WTC11 (cell line): ENCODE measurements at places on chromosomes 1 and 21. TPM values are rescaled to one million over a fixed set of nuclear protein-coding genes. Genes with fewer than 3 reads are reported as not detected.
A peak's percentile ranks its signal among the peaks of the same experiment; 100 is the strongest.

- no peak for DNase-seq
These were observed 40.1 kb upstream of the KLHDC7A start for GRCh38 chr1:18440385-18441226.

Gene HES3
- total RNA-seq: 74.7 to 78.7 TPM (median 78.3 TPM) in 3 replicates

DNA sequence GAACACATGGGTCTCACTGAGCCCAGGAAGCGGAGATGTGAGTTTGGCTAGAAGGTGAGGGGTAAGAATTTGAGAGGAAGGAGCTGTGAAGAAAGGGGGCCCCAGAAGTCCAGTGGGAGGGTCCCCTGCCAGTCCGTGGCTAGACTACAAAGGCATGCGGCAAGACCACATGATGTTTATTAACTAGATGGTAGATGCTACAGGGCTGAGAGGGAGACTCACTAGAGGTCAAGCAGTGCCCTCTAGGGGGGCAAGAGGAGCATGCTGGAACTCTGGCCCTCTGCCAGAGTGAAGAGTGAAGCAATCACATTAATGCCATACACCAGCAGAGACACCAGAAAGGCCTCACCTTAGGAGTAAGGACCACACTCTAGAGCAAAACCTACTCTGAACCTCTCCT lies 12.2 kb downstream of the KIAA0319L start:
- peak; percentile 66 for DNase-seq

- no peak for DNase-seq
These were observed 9.1 kb downstream of the CRB1 start for GRCh38 chr1:197277166-197277565.

Gene MEX3A
- total RNA-seq: 66.3 to 79.1 TPM (median 70.6 TPM) in 3 replicates

Gene ZYG11A
- total RNA-seq: 5.2 to 7.3 TPM (median 6.1 TPM) in 3 replicates

GRCh38 chr1:89936694-89937093 lies 58.2 kb upstream of the ZNF326 start:
- DNase-seq: no peak

Gene FAM131C
- total RNA-seq: 1.4 to 2.0 TPM (median 1.8 TPM) in 3 replicates

GRCh38 chr1:204709021-204709420 lies 23.5 kb upstream of the LRRN2 start:
- no peak for DNase-seq

GRCh38 chr1:181541458-181541857 lies 58.1 kb downstream of the CACNA1E start:
- DNase-seq: no peak

Gene NBPF4
- not detected in 3 replicates for total RNA-seq

Gene FCRL6
- not detected in 3 replicates for total RNA-seq

Gene TMOD4
- total RNA-seq: 0.66 to 0.82 TPM (median 0.79 TPM) in 3 replicates

DNA sequence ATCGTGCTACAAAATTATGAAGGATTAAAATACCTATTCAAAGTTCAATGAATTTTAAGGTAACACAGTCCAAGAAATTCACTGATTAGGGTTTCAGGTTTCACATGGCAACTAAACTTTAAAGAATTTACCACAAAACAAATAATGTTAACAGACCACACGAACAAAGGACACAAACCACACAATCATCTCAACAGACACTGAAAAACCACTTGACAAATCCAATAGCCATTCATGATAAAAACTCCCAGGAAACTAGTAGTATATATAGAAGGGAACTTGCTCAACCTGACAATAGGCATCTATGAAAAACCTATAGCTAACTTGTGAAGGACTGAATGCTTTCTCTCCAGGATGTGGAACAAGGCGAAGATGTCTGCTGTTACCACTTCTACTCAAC lies 21.1 kb upstream of the SH2D5 start:
- DNase-seq: no peak

GRCh38 chr21:46168238-46168637 lies 12.9 kb upstream of the FTCD start:
- DNase-seq: no peak

GRCh38 chr21:37450445-37450941 lies 83.9 kb downstream of the DYRK1A start:
- no peak for DNase-seq

Gene GPA33
- 0.25 to 0.63 TPM (median 0.27 TPM) in 3 replicates for total RNA-seq

DNA sequence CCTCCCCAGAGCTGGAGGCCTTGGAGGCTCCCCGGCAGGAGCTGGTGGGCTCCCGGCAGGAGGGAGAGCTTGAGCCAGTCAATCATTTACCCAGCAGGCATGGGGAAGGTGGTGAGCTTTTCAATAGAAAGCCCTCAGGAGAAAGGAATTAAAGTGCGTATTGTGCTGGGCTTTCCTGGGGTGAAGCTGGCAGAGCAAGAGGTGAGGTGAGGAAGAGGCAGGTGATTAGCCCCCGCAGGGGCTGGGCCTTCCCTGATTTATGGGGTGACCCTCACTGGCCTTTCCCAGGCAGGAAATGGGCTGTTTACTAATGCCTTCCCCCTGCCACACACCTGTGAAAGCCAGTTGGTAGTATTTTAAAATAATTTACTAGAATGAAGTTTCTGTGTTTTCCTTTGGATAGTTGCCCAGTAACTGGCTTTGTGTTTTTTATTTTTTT lies 25.8 kb downstream of the CLDN14 start:
- no peak for DNase-seq

Gene CAMK2N1
- total RNA-seq: 10.0 to 10.9 TPM (median 10.1 TPM) in 3 replicates

Gene LRRN2
- 3.2 to 5.3 TPM (median 3.4 TPM) in 3 replicates for total RNA-seq

- no peak for DNase-seq
These were observed 44.9 kb downstream of the CLSTN1 start for GRCh38 chr1:9778905-9779304.

- no peak for DNase-seq
These were observed 22.5 kb downstream of the DMAP1 start for GRCh38 chr1:44235808-44236207.

- DNase-seq: no peak
These were observed 1317.0 kb downstream of the MRPL39 start for GRCh38 chr21:24290151-24290833.

DNA sequence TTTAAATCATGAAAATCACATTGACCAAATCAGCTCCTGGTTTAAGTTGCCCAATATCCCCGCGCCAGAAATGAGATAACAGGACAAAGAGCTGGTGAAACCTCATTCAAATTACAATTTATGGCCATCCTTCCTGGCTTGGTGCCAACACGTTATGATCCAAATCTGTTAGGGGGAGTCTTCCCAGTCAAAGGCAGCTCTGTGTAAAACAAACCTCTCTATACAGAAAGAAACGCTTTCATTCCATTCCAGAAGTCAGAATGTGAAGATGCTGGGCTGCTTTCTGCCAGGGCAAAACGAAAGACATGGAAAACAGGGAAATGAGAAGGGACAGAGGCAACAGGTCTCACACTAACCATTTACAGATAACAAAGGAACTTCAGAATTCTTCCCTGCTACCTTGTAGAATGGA lies 53.5 kb upstream of the TIAM1 start:
- no peak for DNase-seq

GRCh38 chr1:150753416-150753815 lies 12.2 kb downstream of the CTSS start:
- no peak for DNase-seq

DNA sequence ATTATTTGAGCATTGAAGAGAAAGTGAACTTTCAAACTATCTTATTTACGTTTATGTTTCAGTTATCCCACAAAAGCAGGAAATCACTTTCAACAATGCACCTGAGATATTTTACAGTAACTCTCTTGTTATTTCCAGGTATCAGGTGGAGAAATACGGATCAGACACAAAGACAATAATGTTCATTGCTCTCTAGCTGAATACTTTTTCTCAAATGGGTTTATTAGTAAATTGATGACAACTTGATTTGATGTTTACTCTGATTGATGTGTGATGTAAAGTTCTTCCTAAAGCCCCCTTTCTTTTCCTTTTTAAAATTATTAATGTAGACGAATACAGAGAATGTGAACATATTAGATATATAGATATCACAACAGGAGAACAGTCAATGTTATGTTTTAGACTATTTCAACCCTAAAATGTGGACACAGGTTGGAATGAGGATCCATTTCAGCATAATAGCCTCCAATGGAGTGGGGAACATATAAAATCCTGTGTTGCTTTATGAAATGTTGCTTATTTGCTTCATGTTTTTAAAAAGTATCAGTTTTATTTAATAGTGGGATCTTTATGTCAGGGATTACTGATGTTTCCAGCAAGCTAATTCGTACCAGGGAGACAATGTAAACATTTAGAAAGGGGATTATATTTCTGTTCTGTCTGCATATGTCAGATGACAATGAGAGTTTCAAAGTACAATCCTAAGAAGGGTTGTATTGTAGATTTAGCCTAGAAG lies 1522.3 kb upstream of the TPTE start:
- DNase-seq: no peak

DNA sequence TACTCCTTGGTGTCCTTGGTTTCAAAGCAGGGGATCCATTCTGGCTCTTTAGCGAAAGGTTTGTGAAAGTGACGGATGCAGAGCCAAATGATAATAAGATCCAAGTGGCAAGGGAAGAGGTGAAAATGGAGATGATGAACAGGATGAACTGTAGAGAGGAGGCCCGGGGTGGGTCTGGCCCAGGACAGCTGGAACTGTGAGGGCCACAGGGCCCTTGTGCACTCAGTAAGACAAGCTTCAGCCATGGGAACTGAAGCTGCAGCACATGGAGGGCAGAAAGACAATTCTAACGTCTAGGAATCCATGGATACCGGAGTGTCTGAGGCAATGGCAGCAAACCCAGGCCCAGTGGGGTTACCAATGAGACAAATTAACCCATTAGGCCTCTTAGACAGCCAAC lies 4.8 kb downstream of the KCNA2 start:
- DNase-seq: no peak

DNA sequence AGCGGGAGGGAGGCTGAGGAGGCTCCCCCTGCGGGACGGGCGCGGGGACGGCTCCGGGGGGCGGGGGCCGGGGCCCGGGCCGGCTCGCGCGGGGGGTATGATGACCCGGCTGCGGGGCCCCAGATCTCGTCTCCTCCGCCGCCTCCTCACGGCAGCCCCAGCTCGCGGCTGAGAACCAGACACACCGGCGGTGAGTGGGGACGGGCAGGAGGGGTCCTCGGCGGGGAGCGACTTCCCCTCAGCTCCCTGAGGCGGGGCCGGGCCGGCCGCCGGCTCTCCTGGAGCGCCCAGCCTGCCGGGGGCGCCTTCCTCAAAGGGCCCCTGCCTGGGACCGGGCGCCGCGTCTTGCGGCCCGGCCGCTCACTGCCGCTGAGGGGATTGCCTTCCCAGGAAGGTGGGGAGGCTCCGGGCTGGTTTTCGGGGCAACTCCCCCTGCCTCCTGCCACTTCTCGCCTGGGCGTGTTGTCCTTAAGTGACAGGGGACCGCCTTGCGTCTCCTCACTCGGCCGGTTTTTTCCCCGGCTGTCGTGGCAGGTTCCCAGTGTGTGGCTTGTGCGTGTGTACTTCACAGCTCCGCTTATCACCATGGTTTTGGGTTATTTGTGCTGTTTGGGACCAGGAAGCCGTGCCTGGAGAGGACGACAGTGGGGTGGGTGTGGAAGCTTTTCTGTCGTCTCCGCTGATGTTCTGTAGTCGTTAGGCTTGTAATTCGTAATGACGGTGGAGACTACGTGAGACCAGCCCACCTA lies 800 bp downstream of the HIPK1 start:
- no peak for DNase-seq

Gene S100A9
- total RNA-seq: 0.33 to 0.37 TPM in 2 of 3 replicates, not detected in the other

GRCh38 chr1:246261639-246262038 lies 245.4 kb downstream of the SMYD3 start:
- DNase-seq: no peak

DNA sequence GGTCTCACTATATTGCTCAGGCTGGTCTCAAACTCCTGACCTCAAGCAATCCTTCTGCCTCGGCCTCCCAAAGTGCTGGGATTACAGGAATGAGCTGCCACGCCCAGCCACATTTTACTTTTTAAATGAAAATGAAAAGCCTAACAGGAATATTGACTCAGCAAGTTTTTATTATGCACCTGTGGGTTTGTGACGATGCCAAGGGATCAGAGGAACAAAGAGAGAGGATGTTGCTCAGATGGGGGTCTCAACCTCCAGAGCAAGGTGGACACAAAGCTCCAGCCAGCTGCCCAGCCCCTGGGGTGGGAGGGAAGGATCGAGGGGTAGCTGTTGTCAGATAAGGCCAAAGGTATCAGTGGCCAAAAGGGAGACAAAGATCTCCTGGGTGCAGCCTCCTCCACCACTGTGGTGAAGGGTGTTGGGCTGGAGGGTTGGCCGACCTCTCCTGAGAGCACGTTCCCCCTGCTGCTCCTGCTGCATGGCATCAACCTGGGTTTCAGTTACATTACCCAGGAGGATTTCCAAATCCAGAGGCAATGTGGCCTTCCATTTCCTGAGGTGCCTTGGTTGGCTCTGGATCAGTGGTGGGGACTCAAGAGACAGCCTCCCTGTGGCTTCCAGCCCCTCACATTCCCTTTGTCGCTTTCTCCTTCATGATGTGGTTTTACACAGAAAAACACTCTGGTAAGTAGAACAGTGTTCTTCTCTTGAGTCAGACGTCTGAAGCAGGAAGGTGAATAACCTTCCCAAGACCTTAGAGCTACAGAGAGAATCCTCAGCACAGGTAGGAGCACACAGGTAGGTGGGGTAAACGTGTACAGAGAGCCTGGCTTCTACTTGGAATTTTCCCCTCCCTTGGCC lies 34.2 kb downstream of the ZNF496 start:
- no peak for DNase-seq

DNA sequence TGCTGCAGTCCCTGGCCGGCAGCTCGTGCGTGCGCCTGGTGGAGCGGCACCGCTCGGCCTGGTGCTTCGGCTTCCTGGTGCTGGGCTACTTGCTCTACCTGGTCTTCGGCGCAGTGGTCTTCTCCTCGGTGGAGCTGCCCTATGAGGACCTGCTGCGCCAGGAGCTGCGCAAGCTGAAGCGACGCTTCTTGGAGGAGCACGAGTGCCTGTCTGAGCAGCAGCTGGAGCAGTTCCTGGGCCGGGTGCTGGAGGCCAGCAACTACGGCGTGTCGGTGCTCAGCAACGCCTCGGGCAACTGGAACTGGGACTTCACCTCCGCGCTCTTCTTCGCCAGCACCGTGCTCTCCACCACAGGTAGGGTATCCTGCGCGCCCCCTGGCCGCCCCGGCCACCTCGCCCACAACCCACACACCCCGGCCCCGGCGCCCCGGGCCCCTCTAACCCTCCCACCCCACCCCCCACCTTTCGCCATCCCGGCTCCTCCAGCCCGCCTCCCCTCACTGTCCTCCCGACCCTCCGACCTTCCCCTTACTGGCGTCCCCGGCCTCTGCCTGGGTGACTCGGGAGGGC lies 352 bp downstream of the KCNK1 start:
- DNase-seq: peak; percentile 51

- no peak for DNase-seq
These were observed 21.2 kb downstream of the B3GALNT2 start for GRCh38 chr1:235483090-235483489.

DNA sequence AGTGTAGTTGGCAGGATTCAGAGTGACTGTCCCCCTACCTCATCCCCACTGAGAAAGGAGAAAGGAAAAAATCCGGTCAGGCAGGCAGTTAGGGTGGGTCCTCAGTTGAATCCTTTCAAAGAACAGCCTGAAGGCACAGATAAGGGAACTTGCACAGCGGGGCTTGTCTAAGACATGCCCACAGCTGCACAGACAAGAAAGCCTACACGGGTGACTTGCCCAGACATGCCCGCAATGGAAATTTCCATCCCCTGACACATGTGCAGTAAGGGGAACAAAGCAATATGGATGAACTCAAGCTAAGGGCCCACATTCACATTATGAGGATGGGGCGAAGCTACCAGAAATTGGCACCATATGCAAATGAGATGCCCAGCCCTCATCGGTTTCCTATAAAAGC lies 82.5 kb downstream of the DESI2 start:
- no peak for DNase-seq

GRCh38 chr1:243470502-243470901 lies 214.7 kb downstream of the SDCCAG8 start:
- peak; percentile 20 for DNase-seq
